Activated naive CD8-positive, alpha-beta T cell treated with anti-CD3 and anti-CD28 coated beads, Interleukin-2, amount 10 ng/mL, durations not matched to agents 7 days and 5 days (primary cell): ENCODE measurements at places on chromosomes 3 and 15.

GRCh38 chr3:72079369-72079872 lies 294.5 kb upstream of the PROK2 start:
- no peak for DNase-seq

DNA sequence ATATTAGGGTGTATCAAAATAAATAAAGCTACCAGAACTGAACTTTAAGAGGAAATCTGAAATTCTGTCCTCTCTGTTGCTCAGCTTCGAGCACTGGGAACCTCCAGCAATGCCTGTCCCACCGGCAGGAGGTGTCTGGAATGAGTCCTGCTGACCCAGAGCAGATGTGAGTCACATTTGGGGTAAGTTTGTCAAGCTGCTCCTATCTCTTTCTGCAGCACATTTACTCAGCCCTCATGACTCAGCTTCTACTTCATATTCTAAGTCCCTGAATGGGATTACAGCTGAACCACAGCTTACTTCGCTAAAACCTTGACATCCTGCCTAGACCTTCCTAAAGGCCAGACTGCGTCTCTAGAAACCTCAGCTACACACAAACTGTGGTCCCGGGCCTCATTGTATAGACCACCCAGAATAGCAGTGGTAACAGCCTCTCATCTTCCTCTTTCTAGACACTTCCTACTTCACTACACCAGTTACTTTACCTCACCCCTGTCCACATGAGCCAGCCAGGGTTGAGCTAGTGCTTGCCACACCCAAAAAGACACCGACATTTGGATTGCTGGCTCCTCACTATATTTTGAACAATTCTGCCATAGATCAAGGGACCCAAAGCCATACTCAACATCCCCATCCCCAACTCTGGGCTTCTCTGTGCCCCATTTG lies 109.6 kb upstream of the TMCO5A start:
- DNase-seq, result no peak

- no peak for DNase-seq
Observed at GRCh38 chr15:78347586-78348543, 7.7 kb downstream of the CRABP1 start.

DNA sequence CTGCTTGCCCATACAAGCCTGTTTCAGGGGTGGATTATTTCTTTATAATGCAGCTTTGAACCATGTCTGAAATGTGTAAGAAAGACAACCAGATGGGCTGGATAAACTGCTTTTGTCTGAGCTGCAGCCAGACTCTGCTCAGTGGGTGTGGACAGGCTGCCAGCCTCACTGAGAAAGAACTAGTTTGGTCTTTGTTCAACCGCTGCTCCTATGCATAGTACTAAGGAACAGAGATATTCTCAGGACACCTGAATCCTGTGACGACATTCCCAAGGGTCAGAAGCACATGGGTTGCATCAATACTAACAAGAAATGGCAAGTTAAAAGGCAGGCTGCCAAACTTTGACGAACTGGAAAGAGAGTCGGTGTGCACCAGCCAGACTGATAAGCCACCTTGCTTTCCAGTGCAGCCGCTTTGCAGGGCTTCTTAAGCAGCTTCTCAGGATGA lies 57.2 kb downstream of the PLD1 start:
- DNase-seq, result no peak

- DNase-seq, result no peak
Observed at GRCh38 chr15:96702589-96702988, 372.1 kb downstream of the NR2F2 start.

DNA sequence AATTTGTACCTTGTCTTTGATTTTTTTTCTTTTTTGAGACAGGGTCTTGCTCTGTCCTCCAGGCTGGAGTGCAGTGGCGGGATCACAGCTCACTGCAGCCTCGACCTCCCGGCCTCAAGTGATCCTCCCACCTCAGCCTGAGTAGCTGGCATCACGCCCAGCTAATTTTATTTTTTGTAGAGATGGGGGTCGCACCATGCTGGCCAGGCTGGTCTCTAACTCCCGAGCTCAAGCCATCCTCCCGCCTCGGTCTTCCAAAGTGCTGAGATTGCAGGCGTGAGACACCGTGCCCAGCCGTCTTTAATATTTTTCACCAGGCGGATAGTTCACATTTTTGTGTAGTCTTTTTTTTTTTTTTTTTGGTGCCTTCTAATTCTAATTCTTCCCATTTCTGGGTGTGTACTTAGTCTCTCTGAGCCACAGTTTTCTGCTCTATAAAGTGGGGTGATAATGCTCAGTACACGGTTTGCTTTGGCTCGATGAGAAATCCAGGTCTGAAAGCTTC lies 528 bp upstream of the TATDN2 start:
- DNase-seq, result no peak

- no peak for DNase-seq
Observed at GRCh38 chr3:17508180-17508752, 234.2 kb downstream of the TBC1D5 start.

- no peak for DNase-seq
Observed at GRCh38 chr3:187694801-187695200, 7.6 kb downstream of the RTP2 start.

DNA sequence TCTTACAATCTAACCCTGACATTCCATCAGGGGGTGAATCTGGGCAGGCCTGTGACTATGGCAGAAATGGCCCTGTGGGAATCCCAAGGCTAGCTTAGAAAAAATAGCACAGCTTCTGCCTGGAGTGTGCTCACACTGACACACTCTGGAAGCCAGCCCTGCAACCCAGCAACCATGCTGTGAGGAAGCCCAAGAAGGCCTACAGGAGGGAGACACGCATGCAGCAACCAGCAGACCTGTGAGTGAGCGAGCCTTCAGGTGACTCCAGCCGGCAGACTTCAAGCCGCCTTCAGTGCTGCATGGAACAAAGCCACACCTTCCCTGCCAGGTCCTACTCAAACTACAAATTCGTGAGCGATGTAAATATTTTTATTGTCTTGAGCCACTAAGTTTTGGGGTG lies 26.1 kb downstream of the RAB6B start:
- DNase-seq, result no peak

DNA sequence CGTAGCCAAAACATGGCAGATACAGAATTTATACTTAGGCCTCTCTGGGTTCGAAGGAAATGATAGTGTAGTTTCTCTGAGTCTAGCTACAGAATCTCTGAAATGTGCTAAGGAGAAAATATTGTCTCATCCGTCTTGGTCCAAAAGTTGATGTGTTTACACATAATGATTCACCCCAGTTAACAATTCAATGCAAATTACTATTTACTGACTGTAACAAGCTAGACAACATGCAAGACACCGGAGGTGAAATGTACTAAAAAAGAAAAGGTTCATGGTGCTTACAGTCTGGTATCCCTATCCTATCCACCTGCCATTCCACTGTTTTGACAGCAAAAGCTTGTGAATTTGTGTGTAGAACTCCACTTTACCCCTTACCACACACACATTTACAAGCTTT lies 146.8 kb downstream of the SUCLG2 start:
- no peak for DNase-seq

DNA sequence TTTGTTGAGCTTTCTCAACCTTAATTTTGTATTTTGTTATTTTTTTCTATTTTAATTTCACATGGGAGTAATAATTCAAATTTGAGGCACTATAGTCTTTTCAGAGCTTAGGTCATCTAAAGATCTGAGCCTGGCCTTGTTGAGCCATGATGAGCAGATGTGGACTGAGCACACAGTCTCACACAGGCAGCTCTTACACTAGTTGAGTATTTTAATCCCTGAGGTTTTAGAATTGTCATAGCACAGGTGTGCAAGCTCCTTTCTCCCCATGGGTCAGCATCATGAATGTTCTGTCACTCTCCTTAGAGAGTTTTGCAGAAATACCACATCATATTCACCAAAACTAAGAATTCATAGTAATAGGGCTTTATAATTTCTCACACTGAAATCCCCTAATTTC lies 4.9 kb downstream of the ZBTB38 start:
- DNase-seq, result no peak

GRCh38 chr15:33068511-33068990 lies 126.0 kb downstream of the FMN1 start:
- no peak for DNase-seq

DNA sequence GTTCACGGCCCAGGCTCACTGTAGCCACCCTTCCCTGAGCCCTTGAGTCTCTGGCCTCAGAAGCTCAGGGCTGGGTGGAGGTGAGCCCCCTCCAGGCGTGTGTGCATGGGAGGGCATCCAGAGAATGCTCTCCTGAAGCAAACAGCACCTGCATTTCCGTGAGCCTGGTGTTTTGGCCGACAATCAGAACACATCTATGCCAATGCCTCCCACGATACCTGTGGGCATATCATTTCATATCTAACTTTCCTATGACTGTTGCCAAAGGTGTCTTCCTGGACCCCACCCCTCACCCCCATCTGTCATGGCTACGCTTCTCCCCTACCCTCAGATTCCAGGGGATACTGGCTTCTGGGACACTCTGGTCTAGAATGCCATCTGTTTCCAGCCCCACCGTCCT lies 53.3 kb upstream of the RAB6B start:
- DNase-seq, result no peak

- DNase-seq, result peak; percentile 77
Observed at GRCh38 chr3:50503504-50504342, at the start of gene CACNA2D2. TSS of gene CACNA2D2 (minus strand) at chr3:50503634. CDS start at chr3:50503423, 211 bp downstream.

DNA sequence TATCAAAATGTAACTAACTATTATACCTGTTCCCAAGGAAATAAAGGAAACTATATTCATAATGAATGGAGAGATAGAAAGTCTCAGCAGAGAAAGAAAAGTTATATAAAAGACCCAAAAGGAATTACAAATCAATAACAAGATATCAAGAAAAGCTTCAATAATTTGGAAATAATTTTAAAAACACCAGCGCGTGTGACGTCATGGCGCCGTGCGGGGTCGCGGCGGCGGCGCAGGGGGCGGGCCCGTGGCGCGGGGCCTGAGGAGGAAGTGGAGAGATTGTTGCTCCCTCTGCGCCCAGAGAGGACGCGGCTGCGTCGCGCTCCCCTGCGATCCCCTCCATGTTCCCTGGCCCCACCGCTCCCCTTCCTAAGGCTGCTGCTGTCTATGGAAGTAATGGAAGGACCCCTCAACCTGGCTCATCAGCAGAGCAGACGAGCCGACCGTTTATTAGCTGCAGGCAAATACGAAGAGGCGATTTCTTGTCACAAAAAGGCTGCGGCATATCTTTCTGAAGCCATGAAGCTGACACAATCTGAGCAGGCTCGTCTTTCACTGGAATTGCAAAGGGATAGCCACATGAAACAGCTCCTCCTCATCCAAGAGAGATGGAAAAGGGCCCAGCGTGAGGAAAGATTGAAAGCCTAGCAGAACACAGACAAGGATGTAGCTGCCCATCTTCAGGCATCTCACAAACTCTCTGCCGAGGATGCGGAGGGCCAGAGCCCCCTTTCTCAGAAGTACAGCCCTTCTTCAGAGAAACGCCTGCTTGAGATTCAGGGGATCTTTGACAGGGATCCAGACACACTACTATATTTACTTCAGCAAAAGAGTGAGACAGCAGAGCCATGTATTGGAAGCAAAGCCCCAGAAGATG lies 4.1 kb downstream of the XCR1 start:
- no peak for DNase-seq

GRCh38 chr15:98560338-98560737 lies 88.0 kb upstream of the IGF1R start:
- DNase-seq, result no peak

GRCh38 chr3:122977746-122978466 lies 49.7 kb downstream of the SEMA5B start:
- no peak for DNase-seq

- no peak for DNase-seq
Observed at GRCh38 chr15:73982222-73982962, 9.7 kb downstream of the STOML1 start.

DNA sequence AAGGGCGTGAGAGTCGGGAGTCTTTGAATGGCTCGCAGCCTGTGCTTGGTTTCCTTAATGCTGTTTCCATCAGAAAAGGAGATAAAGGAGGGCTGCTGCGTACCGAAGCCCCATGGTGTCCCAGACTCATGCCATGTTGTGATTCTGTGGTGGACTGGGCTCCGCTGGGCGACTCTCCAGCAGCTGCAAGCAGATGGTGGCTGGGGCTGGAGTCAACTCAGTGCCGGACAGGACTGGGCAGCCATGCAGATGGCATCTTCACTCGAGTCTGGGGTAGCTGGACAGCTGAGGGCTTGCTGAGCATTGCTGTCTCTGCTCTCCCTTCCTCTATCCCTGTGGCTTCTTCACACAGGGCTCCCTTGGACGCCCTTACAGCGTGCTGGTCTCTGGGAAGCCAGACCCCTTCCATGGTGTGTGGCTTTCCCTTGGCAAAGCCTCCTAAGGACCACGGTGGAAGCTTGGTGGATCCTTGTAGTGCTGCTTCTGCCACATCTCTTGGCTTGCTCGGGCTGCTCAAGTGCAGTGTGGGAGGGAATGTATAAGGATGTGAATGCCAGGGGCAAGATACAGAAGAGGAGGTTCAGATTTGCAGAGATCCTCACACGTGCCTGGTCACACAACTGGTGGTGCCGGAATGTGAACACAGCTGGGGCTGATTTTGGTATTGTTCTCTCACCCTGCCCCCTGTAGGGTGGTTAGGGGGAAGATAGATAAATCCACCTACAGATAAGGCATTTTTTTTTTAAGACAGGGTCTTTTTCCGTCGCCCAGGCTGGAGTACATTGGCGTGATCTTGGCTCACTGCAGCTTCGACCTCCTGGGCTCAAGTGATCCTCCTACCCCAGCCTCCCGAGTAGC lies 9.0 kb downstream of the NIPA1 start:
- no peak for DNase-seq

GRCh38 chr3:54326951-54327350 lies 204.6 kb downstream of the CACNA2D3 start:
- DNase-seq, result no peak

DNA sequence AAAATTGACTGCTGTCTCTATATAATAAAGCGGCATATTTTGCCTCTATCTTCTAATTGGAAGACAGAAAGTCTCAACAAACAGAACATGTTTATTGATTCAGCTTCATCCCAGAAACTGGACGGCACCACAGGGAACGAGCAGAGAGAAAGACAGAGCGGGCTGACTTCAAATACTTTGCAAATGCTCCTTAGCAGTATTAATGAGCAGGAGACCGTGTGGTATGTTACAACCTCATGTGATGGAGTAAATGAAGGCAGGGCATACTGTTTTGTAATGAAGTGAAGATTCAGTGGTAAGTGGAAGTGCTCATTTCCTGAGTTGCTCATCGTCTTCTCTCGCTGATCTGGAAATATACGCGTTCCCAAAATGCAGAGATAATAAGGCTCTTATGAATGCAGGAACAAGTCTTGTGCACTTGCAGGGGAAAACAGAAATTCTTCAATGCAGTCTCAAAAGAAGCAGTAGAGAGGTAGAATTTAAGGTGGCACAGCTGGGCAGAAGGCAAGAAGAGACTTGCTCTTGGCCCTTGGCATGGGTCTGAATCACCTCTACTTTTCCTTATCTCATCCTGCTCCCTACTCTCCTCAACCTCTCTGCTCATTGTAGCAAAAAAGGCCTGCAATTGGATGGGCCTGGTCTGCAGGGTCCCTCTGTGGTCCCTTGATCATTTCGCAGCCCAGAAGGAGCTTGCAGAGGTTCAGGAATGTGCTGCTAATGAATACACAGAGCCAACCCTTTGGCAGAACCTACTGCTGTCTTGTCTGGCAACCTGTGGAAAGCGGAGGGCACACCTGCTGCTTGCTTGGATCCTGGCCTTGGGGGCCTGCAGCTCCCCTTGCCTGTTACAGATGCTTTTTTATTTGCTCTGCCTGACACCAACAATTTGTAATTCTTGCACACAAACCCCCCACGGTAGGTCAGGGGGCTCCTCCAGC lies 604.9 kb upstream of the CFAP20DC start:
- DNase-seq, result no peak

- no peak for DNase-seq
Observed at GRCh38 chr15:60548101-60548500, 69.2 kb upstream of the ICE2 start.

- DNase-seq, result no peak
Observed at GRCh38 chr3:162933656-162934055, 1437.0 kb downstream of the OTOL1 start.

- DNase-seq, result peak; percentile 3
Observed at GRCh38 chr3:195068084-195069080, 202.6 kb downstream of the XXYLT1 start.

GRCh38 chr3:55797775-55798174 lies 310.7 kb upstream of the WNT5A start:
- no peak for DNase-seq
